ENCODE measurements at places on chromosomes 7 and 10.

GRCh38 chr7:45000093-45001032 lies at the start of gene CCM2:
Gene CCM2, plus strand, starts transcription at chr7:45000201. Its CDS starts 133 bp downstream, at chr7:45000334.
- DNase-seq = peak; percentile 63

GRCh38 chr7:46283852-46284251 lies 362.8 kb upstream of the IGFBP3 start:
- DNase-seq = no peak

DNA sequence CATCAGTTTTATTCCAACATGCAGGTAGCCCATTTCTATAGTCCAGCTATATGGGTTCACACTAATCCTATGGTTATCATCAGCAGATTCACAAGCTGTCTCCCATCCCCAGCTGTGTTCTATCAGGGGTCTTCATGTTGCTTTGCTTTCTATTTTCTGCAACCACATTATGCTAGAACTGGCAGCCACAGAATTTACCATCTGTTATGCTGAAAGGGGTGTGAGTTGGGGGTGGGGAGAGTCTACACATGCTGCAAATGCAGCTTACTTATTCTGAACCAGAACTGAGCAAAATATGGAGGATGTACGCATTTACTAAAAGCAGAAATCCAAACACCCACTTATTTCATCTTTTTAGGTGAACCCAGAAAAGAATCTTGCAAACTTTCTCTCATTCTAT lies 32.9 kb downstream of the SHTN1 start:
- no peak for DNase-seq

GRCh38 chr7:5615190-5616070 lies 166.0 kb downstream of the RNF216 start:
- DNase-seq = no peak

- no peak for DNase-seq
Observed at GRCh38 chr7:94251-94801, 98.0 kb upstream of the FAM20C start.

DNA sequence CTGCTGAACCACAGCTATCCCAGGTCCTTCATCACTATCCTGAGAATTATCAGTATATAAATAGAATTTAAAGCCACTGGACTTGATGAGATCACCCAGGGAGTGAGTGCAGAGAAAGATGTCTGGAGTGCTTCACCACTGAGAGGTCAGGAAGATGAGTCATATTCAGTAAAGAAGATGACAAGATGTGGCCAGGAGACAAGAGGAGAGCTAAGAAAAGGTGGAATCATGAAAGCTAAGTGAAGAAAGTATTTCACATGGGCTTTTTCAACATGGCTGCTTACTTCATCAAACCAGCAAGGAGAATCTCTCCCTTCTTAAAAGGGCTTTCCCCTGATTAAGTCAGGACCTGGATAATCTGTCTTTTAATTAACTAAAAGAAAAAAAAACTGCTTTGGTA lies 9.1 kb upstream of the PRKAR2B start:
- DNase-seq = no peak

- DNase-seq = no peak
Observed at GRCh38 chr7:76278540-76278939, 23.9 kb upstream of the HSPB1 start.

DNA sequence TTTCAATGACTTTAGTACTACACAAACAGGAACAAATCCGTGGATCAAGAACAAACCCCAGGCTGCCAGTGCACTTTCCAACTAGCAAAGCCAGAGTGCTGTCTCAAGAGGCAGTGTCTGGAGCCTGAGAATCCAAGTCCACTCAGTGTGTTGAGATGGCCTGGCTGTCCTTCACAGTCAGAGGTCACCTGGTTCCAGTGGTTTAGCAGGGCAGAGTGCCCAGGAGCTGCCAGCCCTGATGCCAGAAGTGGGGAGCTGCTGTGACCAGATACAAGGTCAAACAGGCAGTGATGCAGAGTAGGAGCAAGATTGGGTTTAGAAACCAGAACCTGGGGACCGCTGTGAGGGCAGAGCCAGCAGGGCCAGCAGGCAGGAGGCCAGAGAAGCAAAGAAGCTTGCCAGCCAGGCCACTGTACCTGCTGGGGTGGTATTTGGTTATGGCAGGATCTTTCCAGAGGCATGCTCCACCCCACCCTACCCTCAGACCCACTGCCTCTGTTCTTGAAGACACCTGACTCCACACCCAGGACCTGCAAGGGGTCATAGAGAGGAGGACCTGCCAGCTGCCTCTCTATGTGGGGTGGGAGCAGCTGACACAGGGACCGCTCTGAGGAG lies 35.6 kb upstream of the C10orf90 start:
- DNase-seq = no peak

- no peak for DNase-seq
Observed at GRCh38 chr7:27184337-27185012, 557 bp downstream of the HOXA11 start.

GRCh38 chr7:121195874-121196273 lies 132.9 kb upstream of the WNT16 start:
- no peak for DNase-seq

DNA sequence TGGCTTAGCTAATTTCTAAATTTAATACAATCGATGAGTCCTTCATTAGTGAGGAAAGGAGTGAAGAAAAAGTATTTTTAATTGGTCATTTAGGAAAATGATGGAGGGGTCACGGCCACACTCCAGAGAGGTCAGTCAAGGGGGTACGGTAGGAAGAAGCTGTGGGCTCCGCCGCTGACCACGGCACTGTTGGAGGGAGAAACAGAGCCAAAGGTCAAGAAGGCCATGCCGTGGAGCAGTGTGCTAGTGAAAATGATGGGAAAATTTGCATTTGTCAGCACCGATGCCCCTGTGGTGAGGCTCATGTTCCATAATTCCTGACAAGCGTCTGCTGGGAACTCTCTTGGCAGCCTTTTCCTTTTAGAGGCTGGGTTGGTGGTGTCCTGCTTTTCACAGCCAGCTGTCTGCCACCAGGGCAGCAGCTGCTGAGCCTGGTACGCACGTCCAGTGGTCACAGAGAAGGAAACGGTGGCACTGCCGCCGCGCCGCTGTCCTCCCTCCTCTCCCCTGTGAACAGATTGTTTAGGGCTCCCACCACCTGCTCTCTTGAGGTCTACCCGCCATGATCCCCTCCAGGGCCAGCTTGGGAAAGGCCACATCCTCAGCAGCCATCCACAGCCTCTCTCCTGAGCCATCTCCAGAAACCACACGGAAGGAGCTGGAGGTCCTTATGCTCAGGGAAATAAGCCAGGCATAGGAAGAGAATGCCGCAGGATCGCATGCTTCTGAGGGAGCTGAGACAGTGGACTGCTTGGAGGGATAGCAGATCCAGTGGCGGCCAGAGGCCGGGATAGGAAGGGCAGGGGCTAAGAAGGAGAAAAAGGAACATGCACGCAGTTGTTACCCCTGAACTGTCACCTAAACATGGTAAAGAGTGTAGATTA lies 263.7 kb upstream of the PPP2R2D start:
- DNase-seq = no peak

- peak; percentile 21 for DNase-seq
Observed at GRCh38 chr10:131249238-131249954, 62.1 kb downstream of the TCERG1L start.

DNA sequence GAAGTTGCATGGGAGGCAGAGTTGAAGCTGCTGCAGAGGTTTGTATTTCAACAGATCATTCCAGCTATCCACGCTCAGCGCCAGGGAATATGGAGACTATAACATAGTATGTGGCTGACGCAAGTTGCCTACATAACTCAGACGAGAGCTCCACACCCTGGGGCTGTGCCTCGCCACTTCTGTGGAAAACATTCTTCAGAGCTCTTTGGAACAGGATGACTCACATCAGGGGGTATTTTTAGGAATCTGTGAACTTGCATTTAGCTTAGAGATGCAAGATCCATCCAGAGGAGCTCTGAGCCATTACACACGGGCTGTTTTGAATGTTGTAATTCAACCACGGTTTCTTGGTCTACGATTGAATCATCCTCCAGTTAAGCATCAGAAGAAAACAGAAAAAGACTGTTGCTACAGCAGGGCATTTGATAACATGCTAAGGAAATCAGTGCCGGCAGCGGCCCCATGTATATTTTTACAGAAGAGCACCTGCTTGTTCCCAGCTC lies 481.5 kb upstream of the AKR1E2 start:
- DNase-seq = no peak

GRCh38 chr7:88091988-88092675 lies 127.7 kb downstream of the SRI start:
- peak; percentile 84 for DNase-seq

DNA sequence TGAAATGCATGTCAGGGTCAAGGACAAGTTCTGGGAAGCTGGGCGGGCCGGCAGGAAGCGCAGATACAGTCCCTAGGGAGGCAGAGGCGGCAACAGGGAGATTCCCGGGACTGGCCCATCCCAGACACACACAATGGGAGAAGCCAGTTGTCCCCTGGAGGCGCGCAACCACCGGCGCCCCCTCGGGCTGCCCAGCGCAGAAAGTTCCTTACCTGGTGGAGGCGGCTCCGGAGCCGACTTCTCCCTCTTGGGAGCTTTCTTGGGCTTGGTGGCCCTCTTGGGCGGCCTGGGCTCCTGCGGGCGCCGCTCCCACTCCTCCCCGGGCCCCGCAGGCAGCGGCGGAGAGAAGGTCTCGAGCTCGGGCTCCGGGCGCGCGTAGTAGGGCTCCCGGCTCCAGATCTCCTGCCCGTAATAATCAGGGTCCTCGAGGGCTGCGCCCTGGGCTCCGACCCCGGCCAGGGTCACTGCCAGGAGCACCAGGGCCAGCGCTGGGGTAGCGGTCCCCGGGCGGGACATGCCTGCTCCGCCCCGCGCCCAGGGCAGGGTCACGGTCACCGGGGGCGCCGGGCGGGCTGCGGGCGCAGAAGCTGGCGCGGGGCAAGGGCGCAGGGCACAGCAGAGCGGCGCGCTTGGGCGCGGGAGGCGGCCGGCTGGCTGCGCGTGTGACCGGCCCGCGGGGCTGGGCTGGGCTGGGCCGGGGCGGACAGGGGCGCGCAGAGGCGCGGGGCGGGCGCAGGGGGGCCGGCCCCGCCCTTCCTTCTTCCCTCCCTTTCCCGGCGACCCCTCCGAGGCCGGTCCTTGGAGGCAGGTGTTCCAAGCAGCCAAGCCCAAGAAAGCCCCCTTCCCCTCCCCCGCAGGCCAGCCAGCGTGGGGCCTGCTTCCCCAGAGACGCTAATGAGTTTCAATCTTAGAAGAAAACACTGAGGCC lies at the start of gene CPXM2:
Gene CPXM2, minus strand, starts transcription at position 664 of the 928 bp plus-strand sequence. Its CDS starts 148 bp downstream, at position 516.
- DNase-seq = no peak

DNA sequence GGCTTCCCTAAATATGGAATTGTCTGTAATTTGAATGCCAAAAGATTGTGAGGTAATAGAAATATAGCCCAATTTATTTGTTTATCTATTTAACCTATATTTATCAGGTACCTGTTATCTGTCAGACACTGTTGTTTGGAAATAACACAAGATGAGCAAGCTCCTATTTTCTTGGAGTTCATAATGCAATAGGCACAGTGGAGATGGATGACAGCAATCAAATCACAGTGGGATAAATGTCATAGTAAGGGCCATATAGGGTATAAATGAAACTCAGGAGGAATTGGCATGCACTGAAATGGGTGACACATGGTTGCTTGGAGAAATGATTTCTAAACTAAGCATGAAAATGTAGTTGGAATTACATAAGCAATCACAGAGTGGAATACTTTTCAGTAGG lies 761.8 kb upstream of the MBL2 start:
- no peak for DNase-seq

GRCh38 chr7:136783934-136784333 lies 84.5 kb upstream of the CHRM2 start:
- no peak for DNase-seq

- no peak for DNase-seq
Observed at GRCh38 chr10:3347413-3348182, 175.0 kb upstream of the PITRM1 start.

- peak; percentile 93 for DNase-seq
Observed at GRCh38 chr7:88200789-88201188, 19.0 kb downstream of the SRI start.

- DNase-seq = no peak
Observed at GRCh38 chr10:29186221-29186620, 102.6 kb upstream of the LYZL1 start.

GRCh38 chr7:155227788-155228458 lies 69.8 kb upstream of the INSIG1 start:
- no peak for DNase-seq

GRCh38 chr7:151759591-151760042 lies 117.3 kb downstream of the PRKAG2 start:
- peak; percentile 63 for DNase-seq

DNA sequence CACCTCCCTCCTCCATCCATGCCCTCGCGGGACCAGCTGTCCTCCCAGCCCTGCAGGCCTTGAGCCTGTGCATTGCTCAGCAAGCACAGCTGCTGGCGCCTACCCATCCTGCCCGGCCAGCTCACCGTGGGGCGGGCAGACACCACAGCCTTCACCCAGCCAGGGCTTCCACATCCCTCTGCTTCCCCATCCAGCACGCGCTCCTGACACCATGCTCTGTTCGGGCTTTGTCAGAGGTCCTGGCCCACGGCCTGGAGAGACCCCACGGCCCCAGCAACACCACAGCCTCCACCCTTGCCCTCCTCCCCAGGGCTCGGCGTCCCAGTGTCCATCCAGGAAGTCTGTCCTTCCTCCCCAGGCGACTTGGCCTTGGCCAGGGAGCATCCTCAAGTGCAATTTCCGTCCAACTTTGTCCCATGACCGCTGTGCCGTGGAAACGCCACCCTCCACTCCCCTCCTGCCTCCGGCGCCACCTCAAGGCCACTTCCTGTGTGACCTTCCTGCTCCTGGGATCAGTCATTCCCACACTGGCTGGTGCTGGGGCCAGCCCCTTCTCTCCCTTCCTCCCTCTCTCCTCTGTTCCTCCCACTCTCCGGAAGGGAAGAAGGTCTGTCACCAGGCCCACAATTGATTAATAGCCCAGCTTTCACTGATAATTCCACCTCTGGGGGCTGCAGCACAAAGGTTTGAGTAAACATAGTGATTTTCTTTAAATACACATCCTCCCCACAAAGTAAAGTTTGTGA lies 71.5 kb upstream of the SMNDC1 start:
- no peak for DNase-seq

DNA sequence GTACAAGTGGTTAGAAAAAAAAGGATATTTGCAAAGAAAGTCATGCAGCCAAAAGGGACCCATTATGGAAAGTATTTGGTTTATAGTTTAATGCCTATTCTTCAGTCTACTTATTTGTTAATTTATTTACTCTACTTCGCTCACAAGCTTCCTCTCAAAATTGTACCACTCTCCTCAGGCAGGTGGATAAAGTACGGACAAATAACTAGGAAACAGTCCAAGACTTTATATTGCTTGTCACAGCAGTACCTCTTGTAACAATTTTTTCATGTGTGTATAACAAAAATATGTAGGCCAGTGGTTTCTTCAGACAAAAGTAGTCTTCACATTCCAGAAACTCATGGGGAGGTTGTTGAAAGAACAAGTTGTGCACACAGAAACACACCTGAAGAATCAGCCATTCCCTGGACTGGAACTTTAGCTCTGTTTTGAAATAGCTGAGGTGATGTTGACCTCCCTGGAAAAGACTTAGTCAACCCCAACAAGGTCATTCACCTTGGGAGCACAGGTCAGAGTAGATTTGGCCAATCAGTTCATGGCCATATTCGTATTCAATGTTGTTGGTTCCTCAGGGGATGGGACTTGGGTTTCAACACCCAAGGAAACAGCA lies 73.4 kb downstream of the TES start:
- no peak for DNase-seq

All from NCI-H1092 treated with DMSO at 0.1 percent for 48 hours (cell line).